ENCODE measurements at places on chromosomes 2 and 18. TPM values are rescaled to one million over a fixed set of nuclear protein-coding genes. Genes with fewer than 3 reads are reported as not detected.

DNA sequence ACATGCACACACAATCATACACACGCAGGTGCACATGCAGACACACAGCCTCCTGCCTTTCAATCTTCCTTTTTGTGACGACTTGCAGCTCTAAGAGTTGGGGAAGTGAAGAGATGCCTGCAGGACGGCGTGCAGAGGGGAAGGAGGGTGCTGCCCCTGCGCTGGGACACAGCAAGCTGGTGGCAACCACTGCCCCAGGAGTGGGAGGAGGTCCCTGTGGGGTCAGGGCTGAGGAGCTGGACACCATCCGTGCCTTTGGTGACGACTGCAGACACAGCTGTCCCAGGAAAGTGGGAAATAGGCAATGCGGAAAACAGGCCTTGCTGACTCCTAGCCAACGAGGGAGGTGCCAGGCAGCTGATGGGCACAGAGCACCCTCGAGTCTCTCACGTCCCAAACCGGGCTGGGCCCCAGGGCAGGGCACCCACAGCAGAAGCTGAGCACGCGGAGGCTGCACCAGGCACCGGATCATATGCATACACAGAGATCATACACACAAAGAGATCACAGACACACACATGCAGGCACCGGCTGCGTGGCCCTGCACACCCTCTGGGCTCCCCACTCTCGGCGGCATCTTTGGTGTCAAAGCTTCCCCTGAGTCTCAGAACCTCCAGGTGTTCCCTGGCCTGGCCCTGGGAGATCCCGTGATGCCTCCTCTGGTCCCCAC, 146.1 kb downstream of the PXDN start:
- H3K27me3 ChIP-seq: no peaks in the 10 kb centered on the region
- no peak overlapping the region for H3K27ac ChIP-seq
- H3K4me1 ChIP-seq: no peaks in the 10 kb centered on the region
- DNase-seq: no peak
- no peaks in the 10 kb centered on the region for H3K36me3 ChIP-seq

The REG3G gene
- not detected for total RNA-seq

The ARHGEF4 gene
- total RNA-seq: 9.6 TPM

DNA sequence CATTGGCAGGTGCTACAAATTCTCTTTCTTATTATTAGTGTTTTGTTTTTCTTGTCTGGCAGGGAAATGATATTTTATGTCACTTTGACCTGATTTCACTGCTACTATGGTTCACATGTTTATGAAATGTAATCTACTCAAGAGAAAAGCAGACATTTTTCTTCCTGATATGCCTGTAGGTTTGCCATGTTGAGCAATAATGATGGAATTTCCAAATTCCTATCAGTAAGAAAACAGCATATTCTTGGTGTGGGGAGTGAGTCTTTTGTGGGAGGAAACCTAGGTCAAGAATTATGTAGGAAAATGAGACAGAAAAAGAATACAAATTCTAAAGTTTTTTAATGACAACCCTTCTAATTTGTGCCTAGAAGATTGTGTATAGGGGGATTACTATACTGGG, 356.4 kb downstream of the SLC4A3 start:
- no peak overlapping the region for H3K27ac ChIP-seq
- H3K4me3 ChIP-seq: no peak overlapping the region
- H3K4me1 ChIP-seq: no peaks in the 10 kb centered on the region
- H3K27me3 ChIP-seq: no peaks in the 10 kb centered on the region
- H3K36me3 ChIP-seq: no peaks in the 10 kb centered on the region

DNA sequence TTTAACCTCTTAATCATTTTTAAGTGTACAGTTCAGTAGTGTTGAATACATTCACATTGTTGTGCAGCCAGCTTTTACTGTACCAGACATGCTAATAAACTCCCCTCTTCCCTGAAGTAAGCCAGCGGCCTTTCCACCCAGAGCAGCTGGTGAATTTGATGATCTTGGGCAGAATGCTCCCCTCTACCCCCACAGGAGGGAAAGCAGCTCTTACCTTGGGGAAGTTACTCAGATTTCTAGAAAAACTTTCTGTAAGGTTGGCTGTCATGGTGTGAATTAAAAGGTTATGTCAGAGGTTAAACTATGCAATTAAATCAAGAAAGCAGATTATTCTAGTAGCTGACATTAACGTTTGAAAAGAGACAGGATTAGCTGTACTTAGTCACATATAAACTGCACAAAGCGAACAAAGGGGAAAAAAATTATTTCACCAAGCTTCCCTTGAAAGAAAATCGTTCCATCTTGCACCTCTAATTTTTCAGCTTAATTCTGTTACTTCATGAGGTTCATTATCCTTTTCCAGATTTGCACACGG, 398.5 kb upstream of the NRP2 start:
- no peak overlapping the region for H3K27ac ChIP-seq
- no peaks in the 10 kb centered on the region for H3K4me1 ChIP-seq
- no peak for DNase-seq
- no peaks in the 10 kb centered on the region for H3K36me3 ChIP-seq
- H3K27me3 ChIP-seq: no peaks in the 10 kb centered on the region
- H3K4me3 ChIP-seq: no peak overlapping the region

Data from ascending aorta (tissue), 2 donors.